ENCODE measurements at places on chromosomes 7 and 10.

GRCh38 chr7:50146692-50147091, 53.6 kb upstream of the ZPBP start:
- DNase-seq, result no peak

DNA sequence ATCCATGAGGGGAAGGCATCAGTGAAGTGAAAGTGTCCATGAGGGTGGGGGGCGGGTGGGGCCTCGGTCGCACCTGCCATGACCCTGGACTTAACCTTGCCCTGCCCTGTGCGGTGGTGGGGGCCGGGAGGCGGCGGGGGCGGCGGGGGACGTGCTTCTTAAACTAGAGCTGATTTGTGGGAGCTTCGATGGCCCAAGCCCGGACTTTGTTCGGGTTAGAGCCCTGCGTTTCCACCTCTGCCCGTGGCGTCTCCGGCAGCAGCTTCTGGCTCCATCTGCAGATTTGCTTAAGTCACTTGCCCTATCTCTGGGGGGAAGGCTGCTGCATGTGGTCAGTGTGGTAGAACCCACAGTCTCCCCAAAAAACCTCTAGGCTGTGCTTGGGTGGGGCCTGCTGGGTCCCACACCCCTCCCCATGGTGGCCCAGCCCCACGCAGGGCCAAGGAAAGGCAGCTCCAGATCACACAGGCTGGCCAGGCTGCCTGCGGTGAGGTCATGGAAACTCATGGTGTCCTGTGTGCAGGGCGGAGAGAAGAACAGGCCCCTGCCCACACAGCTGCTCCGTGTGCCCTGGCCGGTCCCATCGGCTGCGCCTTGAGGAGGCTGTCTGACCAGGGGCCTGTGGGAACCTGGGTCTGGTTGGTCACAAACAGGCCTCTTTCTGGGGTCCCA, 93.2 kb downstream of the INPP5A start:
- no peak for DNase-seq

GRCh38 chr7:106731646-106732444, 70.9 kb upstream of the CCDC71L start:
- DNase-seq, result no peak

DNA sequence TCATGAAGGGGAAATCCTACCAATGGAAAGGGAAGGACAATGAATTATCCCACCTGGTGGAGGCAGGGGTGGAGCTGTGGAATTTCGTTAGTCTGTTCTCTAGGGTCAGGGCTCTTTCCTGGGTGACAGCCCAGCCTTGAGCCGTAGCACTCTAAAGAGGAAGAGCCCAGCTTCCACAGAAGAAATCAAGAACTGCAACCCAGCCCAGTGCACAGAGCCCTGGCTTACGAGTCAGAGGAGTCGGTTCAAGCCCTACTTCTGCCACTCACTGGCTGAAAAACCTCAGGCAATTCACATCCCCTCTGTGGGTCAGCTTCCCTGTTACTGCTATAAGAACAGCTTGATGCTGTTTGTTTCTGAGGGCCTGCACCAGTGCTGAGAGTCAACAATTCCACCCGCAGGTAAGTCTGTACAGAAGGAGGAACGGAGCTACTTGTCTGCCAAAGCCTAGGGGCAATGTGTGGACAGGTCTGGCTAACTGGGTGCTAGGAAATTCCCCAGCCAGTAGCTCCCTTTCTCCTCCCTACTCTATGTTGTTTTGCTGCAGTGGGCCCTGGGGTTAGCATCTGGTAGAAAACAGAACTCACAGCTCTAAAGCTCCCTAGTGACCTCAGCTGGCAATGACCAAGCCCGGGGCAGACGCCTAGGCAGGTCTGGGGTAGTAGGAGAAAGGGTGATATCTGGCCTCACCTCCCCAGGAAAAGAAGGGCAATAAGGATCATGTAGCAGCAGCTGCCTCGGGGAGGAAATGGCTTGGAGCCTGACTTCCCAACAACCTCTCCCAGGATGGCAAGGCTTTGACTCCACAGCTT, 3.3 kb downstream of the AVPI1 start:
- no peak for DNase-seq

DNA sequence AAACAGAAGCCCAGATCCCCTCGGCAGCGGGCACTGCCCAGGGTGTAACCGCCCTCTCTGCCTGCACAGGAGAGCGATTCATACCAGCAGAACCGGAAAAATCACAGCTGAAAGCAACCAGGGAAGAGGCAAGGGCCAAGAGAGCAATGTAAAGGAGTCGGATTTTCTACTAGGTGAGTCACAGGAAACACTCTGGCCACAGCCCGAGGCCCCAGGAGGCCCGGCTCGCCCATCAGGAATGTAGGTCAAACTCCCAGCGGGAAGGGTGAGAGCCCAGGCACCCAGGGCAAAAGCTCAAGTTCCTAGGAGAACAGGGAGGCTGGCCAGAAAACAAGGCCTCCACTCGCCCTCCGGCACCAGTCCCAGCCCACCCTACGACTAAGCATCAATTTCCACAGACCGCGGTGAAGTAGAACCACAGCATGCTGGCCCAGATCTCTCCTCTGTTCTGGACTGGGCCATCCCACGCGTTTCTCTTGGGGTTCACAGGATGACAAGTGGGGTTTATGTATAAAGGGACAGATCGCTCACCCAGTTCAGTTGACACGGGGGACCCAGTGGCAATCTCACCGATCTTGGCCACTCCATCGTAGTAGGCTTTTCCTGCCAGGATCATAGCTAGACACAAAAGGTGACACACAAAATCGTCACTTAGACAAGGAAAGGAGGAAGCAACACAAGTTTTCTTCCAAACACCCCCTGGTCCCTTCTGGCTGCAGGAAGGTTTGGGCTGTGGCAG, 46.2 kb downstream of the BAIAP2L1 start:
- DNase-seq, result no peak

- DNase-seq, result no peak
These were observed 480.5 kb downstream of the PHTF2 start for GRCh38 chr7:78279032-78279431.

DNA sequence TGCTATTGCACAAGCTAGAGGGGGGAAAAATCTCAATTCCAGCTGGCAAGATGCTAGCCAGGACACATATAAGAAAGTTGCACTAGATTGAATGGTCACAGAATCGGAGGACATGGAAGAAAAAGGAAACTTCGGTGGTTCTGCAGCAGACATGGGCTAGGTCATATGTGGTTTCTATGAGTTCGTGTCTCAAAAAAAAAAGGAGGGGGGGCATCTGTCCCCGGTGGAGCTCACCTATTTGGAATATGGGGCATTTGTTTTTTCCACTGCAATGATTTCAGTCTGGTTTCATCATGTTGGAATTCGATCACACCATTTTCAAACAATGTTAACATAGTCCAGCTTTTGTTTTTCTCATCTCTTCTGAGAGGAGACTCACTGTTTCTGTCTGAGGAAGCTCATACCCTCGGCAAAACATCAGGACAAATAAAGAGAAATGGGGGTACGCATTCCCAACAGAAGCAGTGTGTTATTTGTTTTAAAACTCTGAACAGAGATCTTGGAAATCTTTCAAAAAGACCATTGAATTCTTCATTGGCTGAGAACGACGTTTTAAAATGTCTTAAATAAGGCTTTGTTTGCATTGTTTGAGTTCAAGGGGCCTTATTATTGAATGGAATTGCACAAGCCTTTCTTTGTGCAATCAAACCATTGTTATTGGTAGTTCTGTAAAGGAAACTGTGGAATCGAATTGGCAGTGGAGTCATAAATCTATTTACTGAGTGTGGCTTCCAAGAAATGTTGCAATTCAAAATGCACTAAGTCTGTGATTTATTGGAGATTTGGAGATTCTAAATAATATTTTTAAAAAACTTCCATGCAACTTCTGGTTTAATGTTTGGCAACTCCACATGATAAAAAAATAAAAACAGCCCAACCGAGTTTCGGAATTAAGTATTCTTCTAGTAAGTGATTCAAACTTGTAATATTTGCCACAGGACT, 173.2 kb downstream of the RTKN2 start:
- no peak for DNase-seq
